ENCODE measurements at places on chromosomes 7 and 10.
A peak's percentile ranks its signal among the peaks of the same experiment; 100 is the strongest.

- no peak for DNase-seq
Observed at GRCh38 chr10:35642793-35643114, 658 bp upstream of the FZD8 start.

DNA sequence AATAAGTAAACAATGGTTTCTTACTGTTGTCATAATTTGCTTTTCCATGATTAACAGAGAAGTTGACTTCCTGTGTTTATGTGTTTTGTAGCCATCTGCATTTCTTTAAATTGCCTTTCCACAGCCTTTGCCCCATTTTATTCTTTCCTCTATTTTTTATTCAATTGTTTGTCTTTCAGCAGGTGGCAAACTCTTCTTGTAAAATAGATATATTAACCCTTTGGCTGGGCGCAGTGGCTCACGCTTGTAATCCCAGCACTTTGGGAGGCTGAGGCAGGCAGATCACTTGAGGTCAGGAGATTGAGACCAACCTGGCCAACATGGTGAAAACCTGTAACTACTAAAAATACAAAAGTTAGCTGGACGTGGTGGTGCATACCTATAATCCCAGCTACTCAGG, 50.6 kb upstream of the CAPZA2 start:
- DNase-seq = no peak

- DNase-seq = no peak
Observed at GRCh38 chr10:113681533-113682470, 2.1 kb downstream of the CASP7 start.

DNA sequence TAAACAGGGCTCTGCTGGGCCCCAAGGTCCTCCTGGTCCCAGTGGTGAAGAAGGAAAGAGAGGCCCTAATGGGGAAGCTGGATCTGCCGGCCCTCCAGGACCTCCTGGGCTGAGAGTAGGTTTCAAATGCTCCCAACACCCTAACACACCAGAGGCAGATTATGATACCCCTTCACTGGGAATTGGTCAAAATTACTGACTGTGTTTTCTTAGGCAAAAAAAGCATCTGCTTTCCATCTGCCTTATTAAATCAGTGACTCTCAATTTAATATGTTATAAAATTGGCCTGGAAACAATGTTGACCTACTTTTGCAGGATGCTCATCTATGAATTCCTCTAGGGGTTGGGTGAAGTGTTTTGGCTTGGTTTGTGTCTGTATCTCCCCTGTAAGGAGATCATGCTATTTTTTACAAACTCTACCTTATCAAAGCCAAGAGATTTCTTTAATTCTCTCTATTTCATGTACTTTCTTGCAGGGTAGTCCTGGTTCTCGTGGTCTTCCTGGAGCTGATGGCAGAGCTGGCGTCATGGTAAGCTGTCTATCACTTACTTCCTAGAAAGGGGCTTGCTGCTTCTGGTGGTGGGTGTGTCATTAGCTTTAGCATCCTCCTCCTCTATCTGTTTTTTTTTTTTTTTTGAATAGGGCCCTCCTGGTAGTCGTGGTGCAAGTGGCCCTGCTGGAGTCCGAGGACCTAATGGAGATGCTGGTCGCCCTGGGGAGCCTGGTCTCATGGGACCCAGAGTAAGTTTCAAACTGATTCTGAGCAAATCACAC, 15.9 kb downstream of the COL1A2 start:
- DNase-seq = peak; percentile 65

- peak; percentile 87 for DNase-seq
Observed at GRCh38 chr7:117132321-117133120, 179.2 kb downstream of the ST7 start.

GRCh38 chr7:39192476-39192875, 214.8 kb downstream of the POU6F2 start:
- DNase-seq = no peak

GRCh38 chr7:18198868-18199267, 171.2 kb upstream of the PRPS1L1 start:
- no peak for DNase-seq

DNA sequence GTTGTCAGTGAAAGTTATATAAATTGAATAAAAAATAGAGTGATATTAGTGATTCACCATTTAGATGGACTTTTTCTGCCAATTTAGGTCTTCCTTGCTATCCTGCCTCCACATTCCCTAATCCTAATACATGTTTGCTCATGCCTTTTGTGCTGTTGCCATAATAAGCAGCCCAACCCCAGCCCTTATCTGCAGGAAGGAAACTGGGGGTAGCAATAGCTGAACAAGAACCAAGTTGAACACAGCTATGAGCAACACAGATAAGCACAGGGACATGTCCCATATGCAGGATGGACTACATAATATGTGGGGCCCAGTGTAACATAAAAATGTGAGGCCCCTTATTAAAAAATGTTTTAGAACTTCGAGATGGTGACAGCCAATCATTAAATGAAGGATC, 91.2 kb upstream of the AHR start:
- DNase-seq = peak; percentile 32

- DNase-seq = no peak
Observed at GRCh38 chr7:84482476-84482875, 287.9 kb upstream of the SEMA3A start.

DNA sequence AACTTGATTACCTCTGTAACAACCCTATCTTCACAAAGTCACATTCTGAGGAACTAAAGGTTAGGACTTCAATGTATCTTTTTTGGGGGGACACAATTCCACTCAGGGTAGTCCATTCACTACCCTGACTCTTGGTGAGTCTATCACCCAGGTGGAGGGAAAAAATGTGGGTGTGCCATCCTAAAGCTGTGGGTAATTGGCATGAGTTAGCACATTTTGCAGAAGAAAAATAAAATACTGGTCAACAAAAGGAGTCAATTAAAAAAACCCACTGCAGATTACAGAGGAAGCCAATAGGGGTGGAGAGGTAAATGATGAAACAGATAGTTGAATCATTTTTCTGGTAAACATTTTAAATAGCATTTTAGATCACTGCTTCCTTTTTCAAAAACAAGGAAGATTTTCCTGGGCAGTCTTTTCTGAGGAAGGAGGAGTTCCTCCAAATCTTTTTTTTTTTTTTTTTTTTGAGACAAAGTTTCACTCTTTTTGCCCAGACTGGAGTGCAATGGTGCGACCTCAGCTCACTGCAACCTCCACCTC, 5.1 kb upstream of the BLVRA start:
- no peak for DNase-seq

DNA sequence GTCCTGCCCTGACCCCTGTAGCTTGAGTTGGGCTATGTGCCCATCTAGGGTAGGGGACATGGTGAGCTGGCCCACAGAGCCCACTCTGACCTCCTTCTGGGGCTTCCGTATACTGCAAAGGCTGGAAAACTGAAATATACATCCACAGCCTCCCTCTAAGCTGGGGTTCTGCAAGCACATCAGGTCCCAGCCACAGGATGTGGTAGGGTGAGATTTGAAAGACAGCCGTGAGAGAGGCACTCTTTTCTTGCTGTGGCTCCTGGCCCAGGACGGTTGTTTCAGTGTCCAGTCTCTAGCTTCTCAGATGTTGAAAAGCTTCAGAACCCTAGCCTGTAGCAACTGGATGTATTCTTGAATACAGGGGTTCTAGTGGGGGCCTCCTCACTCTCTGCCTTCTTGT, 60.1 kb upstream of the ADRB1 start:
- DNase-seq = no peak

GRCh38 chr10:121076776-121077715, 225.9 kb downstream of the WDR11 start:
- DNase-seq = peak; percentile 46

GRCh38 chr10:91022924-91023699, 102.2 kb upstream of the ANKRD1 start:
- peak; percentile 54 for DNase-seq

GRCh38 chr7:148222721-148223120, 367.8 kb upstream of the C7orf33 start:
- no peak for DNase-seq

- DNase-seq = no peak
Observed at GRCh38 chr7:107946451-107946850, 55.5 kb downstream of the DLD start.
